GM04503 (cell line): ENCODE measurements at places on chromosomes 5 and 9.

- no peak for DNase-seq
Observed at GRCh38 chr5:57855831-57856230, 373.2 kb upstream of the ACTBL2 start.

DNA sequence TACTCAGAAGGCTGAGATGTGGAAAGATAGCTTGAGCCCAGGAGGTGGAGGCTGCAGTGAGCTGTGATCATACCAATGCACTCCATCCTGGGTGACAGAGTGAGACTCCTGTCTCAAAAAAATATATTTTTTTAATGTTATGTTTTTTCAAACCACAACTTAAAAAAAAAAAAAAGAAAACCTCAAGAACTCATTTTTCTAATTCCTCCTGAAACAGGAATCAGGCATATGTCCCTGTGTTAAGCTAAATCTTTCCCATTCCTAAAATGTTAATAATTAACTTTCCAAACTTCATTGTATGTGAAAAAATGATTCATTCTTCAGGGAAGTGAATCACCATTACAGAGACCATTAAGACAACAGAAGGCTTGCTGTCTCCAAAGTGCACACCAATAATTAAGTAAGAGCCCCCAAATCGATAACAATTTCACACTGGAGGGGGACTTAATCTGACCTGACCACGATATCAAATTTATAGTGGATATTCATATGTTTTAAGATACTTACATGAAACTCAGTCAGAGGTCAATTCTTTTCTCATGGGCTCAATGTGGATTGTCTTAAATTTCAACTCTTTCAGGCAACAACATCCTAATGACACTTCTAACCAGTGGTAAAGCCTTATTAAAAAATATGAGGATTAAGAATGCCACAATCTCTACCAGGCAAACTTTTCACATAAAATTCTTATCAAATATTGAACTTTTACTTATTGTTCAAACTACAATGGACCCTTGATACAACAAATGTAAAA, 5.2 kb downstream of the CEMIP2 start:
- DNase-seq = peak; percentile 73

DNA sequence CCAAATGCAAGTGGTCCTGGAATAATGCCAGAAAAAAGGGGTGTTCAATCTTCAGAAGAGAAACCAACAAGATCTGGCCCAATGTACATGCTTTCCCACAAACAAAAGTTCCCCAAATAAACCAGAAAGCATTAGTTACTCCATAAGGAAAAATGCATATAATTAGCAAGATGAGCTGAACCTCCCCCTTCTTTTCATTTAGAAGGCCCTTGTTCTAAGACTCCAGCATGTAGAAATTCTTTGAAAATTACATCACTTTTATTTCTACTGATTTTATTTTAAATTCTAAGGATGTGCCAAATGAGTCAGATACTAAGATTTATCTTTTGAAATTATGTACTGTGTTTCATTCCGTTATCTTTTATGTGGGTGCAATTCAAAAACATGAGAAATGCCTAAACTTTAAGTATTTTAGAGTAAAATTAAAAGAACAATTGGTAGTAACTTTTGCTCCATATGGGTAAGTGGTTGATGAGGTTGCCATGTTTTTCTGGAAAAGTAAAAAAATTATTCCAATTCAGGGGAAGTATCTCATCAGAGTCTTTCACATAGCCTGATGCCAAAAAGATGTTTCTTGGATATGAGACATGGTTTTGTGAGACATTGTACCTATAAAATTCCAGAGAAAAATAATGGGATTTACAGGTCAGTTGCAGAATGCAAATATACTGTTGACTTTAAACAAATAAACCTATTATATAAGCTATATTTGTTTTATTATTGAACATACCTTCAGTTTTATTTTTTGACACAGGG, 106.5 kb upstream of the CCDC112 start:
- no peak for DNase-seq

DNA sequence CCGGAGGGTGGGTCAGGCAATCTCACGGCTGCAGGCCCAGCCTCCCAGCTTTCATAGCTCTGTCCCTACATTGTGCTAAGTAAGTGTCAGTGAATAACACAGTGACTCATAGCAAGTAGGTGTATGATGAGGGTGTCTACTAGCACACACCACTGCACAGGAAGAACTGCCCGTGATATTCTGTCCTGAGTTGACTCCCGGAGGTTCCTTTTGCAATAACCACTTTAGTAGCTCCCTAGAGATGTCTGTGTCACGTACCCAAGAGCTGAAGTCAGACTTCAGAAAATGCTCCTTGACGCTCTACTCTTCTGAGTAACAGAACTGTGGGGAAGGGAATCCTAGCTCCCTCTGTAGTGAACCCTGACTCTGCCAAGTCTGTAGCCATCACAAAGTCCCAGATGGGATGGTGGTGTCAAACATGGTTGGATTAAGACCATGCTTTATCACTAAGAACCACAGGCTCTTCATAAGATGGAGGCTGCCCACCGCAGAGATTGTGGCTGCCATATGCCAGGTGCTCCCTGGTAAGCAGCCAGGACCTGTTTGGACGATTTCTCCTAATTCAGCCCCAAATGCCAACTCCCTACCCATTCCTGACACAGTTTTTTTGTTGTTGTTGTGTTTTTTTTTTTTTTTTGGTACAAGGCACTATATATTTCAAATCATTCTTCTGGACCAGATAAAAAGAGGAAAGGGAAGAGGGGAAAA, 352.6 kb upstream of the PANK3 start:
- DNase-seq = peak; percentile 95

DNA sequence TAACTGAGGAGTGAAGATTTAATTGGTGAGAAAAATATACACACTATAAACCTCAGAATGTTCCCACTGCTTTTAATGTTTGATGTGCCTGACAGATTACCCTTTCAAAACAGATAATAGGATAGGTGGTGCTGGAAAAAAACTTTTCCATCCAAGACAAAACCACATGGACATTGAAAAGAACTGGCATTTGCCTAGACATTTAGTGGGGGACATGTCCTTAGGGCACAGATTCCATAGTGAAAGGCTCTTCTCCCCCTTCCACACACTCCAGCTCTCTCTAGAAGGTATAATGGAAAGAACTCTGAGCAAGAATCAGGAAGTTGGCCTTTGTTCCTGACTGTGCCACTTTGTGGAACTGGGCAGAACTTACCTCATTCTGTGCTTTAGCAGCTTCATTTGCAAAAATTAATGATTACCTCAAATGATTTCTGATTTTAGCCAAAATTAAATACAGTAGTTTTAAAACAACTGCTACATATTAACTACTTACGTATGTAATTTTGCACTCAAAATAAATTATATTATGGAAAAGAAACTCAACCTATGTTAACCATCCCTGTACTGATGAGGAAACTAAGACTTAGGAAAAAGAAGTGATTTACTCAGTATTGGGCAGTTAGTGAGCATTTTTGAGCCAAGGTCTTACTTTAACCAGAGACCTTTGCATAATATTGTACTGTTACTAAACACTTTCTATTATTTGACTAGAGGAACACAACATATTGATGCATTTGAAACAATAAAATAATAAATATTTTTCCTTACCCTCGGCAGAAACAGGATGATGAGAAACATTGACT, 43.3 kb downstream of the TMC1 start:
- no peak for DNase-seq

DNA sequence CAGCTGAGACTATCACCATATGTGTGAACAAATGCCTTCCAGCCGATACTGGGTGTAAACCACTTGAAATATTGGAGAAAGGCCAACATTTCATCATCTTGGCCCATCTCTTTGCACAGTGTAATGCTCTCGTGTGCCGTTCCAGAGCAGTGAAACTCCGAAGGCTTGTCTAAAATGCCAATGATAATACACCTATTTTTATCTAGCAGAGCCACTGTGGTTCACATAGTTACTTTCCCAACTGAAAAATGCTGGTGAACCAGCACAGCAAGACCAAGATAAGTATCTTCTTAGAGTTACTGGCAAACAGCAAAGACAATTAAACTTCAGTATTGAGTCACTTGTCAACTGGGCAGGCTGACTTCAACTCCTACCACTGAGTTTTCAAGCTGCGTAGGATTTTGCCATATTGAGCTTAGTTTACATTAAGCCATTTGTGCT, 379.9 kb upstream of the ACTBL2 start:
- peak; percentile 90 for DNase-seq
